ENCODE measurements at places on chromosomes 16 and 17.

DNA sequence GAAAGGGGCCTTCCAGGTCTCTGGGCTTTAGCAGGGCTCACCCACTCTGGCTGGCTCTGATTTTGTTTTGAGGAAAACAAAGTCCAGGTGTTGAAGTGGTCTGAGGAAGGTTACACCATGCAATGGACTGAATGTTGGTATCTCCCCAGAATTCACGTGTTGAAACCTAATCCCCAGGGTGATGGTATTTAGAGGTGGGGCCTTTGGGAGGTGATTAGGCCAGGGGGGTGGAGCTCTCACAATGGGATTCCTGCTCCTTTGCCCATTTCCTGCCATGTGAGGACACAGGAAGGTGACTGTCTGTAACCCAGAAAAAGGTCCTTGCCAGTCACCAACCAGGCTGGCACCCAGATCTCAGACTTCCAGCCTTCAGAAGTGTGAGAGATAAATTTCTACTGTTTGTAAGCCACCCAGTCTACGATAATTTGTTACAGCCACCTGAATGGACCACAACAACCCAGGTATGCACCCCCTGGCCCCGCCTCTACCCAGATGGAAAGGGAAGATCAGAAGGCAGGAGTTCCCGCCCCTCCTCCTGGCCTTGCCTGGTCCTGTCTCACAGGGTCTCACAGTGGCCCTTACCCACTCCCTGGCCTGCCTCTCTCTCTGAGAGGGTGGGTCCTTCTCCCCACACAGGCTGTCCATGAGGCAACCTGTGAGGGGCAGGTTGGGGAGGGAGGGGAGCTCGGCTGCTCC, 32.0 kb downstream of the LRRC75A start:
- DNase-seq = no peak

DNA sequence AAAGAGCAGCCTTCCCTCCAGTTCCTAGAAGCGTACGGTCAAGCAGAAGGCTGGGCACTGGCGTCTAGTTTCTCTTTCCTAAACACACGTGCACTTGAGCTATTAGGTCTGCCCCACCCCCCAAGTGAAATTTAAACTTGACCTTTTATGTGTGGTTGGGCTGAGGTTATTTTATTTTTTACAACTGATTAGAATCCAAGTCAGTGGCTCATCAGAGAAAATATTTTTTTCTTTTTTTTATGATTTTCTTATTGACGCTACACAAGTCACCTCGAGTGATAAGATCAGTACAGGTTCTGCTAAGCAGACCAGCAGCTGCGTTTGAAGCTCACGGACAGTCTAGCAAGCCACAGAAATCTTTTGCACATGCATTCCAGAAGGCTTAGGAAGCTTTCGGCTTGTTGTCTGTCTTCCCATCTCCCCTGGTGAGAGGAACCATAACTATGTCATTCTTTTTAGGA, 95.1 kb downstream of the ZFHX3 start:
- peak; percentile 56 for DNase-seq

DNA sequence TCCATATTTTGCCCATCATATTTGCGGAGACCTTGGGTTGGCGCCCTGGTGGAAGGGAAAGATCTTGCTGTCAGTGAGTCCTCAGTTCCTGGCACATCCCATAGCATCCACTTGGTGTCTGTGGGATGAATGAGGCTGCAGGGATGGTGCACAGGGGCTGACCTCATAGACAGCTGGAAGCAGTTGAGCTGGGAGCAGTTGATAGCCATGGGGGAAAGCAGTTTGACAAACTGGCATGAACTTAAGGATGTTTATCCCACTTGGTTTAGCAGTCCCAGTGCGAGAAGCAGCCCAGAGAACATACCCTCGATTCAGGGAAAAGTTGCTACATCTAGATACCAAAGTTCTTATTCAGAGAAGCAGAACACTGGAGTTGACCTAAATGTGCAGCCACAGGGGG, 80.7 kb downstream of the SNX29 start:
- no peak for DNase-seq

DNA sequence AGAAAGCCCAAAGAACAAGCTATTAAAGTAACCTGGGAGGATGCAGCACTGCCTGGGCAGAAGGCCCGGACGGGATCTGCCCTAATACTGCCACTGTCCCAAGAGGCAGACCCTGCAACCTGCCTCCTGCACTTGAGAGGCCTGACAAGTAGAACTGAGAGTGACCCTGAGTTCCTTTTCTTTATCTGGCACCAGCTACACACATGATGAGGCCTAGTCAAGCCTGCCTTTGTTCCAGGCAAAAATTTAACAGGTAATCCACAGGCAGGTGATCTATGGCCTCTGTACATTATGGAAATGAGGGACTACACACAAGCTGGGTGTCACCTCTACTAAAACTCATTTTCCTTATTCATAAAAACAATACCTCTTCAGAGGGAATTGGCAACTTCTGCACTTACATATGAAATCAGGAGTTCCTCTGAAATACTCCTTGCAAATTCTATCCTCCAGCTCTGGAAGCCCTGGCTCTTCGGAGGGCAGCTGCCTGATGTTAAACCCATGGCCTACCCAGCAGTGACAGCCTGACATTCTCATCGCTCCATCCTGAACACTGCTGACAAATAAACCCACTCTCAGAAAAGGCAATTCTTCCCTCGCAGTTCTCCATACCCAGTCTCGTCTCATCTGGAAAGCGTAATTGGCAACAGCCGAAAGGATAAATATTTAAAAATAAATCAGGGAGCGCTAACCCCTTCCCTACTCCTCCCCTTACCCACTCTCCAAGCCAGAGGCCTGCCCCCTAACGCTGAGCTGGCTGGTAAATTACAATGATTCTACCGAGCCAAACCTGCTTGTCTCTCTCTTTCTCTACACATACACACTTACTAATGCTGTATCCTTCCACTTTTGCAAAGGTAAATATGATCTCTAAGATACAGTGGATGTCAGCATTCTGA, 2.5 kb upstream of the ZFHX3 start:
- DNase-seq = peak; percentile 45

GRCh38 chr16:19776565-19776964, 58.5 kb downstream of the IQCK start:
- no peak for DNase-seq

- DNase-seq = no peak
These were observed 51.0 kb upstream of the TOM1L1 start for GRCh38 chr17:54849660-54850059.

DNA sequence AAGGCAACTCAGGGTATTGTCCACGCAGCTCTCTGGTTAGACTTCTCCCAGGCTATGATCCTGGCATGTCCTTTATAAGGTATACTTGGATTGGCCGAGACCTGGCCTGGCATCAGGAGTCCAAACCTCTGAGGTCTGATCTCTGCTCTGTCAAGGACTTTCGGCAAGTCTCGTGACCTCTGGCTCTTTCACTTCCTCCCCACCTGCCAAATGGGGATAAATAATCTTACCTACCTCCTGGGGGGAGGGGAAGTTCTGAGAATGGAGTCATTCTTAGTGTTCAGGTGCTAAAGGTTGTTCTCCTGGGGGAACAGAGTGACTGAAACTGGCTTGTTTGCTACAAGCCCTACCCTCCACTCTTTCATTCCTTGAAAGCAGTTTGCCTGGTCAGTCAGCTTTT, 7.6 kb downstream of the ATXN1L start:
- no peak for DNase-seq

DNA sequence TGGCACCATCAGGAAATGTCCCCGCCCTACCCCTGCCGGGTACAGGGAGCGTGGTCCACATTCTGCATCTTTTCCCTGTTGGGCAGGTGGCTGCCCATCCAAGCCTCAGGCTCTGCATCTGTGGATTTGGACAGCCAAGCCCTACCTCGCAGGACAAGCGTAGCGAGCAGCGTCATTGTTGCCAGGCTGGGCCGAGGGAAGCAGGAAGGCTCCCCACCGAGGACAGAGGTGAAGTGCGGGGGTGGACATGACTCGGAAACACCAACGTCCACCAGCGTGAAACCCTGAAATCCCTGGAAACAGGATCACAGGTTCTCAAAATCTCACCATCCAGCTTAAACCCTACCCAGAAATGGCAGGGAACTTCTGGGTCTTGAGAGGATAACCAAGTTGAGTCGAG, 73.6 kb downstream of the SOCS1 start:
- DNase-seq = no peak

DNA sequence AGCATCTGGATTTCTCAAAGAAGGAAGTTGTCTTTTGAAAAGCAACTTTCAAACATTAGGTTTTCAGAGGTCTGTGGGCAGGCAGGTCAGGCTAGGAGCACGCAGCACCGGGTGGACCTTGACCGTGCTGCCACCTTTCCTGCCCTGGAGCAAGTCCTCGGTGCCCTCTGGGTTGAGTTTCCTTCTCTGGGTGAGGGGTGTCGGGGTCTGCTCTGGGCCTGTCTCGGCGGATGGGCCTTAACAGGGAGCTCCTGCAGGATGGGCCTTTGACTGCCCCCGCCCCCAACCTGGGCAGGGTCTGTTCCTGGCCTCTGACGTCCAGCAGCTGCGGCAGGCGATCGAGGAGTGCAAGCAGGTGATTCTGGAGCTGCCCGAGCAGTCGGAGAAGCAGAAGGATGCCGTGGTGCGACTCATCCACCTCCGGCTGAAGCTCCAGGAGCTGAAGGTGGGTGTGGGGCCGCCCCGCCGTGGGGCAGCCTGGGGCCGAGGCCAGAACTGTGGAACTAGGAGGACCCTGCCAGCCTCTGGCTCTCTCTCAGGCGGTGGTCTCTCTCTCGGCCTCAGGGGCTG, 8.7 kb downstream of the DEF8 start:
- no peak for DNase-seq

GRCh38 chr17:76251478-76252039, 11.3 kb upstream of the RNF157 start:
- DNase-seq = no peak

- DNase-seq = no peak
These were observed 35.0 kb downstream of the GAN start for GRCh38 chr16:81349608-81350305.

- no peak for DNase-seq
These were observed 147.1 kb downstream of the SALL1 start for GRCh38 chr16:51003850-51004566.

- no peak for DNase-seq
These were observed 13.5 kb upstream of the ERCC4 start for GRCh38 chr16:13906168-13907089.

- DNase-seq = peak; percentile 93
These were observed 2.7 kb upstream of the LASP1NB start for GRCh38 chr17:38922538-38923297.

- no peak for DNase-seq
These were observed 13.1 kb upstream of the RNF135 start for GRCh38 chr17:30957741-30958140.

DNA sequence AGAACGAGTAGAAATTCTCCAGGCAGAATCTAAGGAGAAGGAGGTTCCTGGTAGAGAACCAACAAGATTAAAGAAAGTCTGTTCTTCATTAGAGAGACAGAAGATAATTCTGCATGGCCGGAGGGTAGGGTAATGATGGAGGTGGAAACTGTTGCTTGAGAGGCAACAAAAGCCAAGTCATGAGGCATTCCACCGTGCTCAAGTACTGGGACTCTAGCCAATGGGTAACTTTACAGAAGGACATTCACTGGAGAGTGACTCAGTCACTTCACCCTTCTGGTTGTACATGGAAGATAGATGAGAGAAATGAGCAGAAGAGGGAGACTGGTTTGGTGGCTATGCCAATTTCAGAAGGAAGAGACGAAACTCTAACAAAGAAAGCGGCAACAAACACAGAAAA, 53.6 kb upstream of the ANKFN1 start:
- DNase-seq = no peak

DNA sequence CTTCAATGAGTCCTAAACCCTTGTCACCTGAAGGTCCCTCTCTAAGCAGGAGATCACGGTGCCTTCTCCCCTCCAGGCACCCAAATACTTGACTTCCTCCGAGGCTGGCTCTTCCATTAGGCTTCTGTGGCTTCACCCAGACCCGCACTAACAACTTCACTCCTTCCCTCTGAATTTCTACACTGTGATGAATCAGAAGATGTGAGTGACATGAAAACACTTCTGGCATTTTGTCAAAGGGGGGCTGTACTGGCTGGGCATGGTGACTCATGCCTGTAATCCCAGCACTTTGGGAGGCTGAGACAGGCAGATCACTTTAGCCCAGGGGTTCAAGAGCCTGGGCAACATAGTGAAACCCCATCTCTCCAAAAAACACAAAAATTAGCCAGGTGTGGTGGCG, 72.6 kb upstream of the CNEP1R1 start:
- DNase-seq = no peak

DNA sequence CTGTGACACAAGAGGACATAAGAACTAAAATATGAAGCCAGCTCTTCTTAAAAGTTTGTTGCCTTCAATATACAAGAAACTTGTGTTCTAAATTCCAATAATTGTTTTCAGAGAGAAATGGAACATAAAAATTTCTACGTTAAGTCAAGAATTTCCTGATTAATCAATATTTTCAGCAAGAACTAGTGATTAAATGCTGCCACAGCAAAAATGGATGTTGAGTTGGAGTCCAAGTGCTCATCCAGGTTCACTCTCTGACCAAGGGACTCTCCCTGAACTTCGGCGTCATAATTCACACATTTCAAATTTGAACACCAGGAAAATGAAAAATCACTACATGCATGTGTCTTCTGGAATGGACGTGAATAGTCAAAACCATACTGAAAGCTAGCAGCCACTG, 1263.6 kb upstream of the GOT2 start:
- no peak for DNase-seq

- DNase-seq = peak; percentile 25
These were observed 20.1 kb upstream of the KRT19 start for GRCh38 chr17:41547921-41548843.

GRCh38 chr17:77666462-77666861, 292.0 kb upstream of the TNRC6C start:
- DNase-seq = no peak

GRCh38 chr17:19348081-19348650, 14.4 kb downstream of the B9D1 start:
- DNase-seq = no peak

DNA sequence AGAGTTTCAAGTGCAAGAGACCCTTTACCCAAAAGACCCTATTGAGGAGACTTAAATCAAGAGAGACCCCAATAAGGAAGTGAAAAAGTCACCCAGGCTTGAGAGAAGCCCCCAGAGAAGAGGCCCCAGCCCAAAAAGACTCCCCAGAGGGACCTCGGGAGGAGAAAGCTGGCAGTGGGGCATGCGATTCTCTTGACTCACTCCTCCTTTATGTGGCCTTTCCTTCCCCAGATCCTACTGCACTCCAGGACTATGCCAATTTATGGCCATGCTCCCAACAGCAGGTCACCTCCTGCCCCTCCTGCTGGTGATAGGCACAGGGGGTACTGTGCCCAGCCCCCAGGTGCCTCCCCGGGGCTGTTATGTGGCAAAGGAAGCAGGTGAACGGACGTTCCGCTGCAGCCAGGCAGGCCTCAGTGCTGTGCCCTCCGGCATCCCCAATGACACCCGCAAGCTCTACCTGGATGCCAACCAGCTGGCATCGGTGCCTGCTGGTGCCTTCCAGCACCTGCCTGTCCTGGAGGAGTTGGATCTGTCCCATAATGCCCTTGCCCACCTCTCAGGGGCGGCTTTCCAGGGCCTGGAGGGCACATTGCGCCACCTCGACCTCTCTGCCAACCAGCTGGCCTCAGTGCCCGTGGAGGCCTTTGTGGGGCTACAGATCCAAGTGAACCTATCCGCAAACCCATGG, 16.3 kb downstream of the LRRC3C start:
- no peak for DNase-seq

GRCh38 chr16:17345043-17345442, 125.7 kb downstream of the XYLT1 start:
- DNase-seq = peak; percentile 77

GRCh38 chr17:37744633-37744927, 279 bp downstream of the HNF1B start:
- no peak for DNase-seq

GRCh38 chr17:32287804-32288511, 22.3 kb downstream of the RHBDL3 start:
- no peak for DNase-seq

GRCh38 chr17:48610282-48611211, at the start of gene HOXB7:
Gene HOXB7 (minus strand): TSS chr17:48611017. CDS start chr17:48610918, 99 bp downstream.
- peak; percentile 55 for DNase-seq

All from muscle of leg (tissue), 16 donors.